ENCODE measurements at places on chromosomes 1 and 21.

DNA sequence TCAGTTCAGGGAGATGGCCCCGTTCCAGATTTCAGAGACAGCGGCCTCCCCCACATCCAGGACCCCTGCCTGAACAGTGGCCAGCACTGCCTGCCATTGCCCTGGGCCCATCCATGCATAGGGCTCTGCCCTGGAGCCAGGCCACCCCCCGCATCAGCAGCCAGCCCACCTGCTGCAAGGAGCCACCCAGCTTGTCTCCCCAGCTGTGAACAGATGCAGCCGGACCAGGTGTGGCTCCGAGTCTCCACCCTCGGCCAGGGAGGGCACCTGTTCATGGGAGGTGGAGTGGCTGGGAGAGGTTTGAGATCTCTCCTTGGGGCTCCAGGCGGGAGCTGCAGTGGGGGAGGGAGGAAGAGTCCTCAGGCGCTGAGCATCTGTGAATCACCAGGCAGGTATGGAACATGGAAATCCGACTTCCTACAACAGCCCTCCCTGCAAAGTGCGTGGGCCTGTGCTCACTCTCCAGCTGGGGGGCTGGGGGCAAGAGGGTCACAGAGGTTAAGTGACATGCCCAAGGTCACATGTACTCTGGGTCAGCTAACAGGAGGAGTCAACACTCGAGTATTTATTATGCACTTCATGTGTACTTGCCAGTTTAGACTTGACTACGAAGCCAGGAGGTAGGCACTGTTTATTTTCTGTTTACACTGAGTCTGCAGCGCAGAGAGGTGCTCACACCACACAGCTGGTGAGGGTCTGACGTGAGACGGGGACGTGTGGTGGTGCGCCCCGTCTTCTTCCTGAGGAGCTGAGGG lies 4.8 kb upstream of the HES5 start:
- no peak for DNase-seq

- no peak for DNase-seq
These were observed 29.6 kb upstream of the SMYD2 start for GRCh38 chr1:214251354-214251753.

- DNase-seq = no peak
These were observed 69.8 kb downstream of the JAK1 start for GRCh38 chr1:64896551-64896950.

- no peak for DNase-seq
These were observed at the start of gene KMO for GRCh38 chr1:241532162-241532531. TSS of gene KMO (plus strand) at chr1:241532378. CDS start at chr1:241532445, 67 bp downstream.

DNA sequence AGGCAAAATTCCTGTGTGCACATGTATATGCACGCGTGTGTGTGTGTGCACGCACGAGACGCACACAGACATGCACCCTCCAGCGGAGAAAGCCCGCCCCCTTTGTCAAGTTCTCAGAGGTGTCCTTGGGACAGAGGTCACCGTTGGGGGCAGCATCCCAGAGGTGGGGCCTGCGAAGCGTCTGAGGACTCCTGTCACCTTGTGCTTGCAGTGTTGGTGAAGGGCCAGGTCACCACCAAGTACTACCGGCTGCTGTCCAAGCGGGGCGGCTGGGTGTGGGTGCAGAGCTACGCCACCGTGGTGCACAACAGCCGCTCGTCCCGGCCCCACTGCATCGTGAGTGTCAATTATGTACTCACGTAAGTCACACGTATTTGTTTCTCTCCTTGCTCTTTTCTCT lies 42.6 kb downstream of the SIM2 start:
- DNase-seq = no peak

DNA sequence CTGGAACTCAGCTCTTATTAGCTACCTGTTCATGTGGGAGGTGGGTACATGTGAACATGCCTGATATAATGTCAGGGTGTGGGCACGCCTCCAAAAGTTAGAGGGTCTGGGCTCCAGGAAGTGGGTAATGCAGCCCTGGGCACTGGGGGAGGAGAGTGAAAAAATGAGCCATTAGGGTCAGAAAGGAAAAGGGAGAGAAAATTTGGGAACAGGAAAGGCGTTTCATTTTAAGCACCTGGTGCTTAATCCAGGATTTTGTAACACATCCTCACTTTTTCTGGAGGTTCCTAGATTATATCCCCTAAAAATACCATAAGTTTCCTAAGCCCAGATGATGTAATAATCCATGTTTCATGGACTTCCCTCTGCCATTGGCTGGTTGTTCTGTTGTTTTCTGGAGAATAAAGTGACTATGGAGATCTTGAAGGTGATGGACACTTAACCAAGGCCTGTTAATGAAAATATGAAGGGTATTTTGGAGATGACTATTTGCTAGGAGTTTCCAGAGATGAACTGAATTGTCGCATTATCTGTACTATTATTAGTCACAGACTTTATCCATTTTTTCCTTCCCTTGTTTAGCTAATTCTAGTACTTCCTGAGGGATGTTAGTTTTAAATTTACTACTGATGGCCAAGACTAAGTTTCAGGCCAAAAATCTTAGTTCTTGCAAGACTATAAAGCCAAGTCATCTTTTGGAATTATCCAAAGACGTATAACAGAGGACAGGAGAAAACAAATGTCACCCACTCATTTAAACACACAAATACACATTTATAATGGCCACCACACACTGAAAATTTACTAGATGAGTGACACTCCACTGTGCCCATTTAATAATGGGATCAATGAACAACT lies 24.4 kb upstream of the TARBP1 start:
- DNase-seq = no peak

DNA sequence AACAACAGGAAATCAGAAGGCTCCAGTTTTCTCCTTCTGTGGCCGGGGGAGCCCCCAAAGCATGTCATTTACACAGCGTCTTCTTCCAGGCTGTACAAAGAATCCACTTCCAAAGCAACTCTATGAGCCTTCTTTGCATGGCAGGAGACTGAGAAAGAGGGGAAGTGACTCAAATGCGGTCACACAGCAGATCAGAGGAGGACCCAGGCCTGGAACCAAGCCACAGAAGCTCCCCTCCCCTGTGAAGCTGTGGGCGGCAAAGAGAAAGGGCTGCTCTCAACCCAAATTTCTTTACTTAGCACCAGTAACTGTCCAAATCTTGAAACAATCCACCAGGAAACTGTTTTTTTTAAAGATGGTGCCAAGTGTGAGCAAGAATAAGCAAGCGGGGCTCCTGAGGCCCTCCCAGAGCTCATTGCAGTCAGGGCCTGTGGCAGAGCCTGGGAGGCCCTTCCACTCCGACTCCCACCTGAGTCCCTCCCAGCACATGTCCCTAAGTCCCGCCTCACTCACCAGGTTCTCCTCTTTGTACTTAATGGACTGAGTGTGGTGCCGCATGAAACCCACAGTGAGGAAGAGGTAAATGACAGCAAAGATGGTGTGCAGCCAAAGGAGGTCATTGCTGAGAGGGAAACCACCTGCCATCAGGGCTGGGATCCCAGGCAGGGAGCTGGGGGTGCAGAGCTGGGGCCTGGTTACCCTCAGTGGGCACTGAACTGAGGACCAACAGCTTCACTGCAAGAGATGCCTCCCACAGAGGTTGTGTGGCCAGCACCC lies 15.9 kb downstream of the TMEM63A start:
- no peak for DNase-seq

GRCh38 chr1:193181985-193182384 lies 4.4 kb downstream of the B3GALT2 start:
- DNase-seq = no peak

- DNase-seq = no peak
These were observed 2.5 kb downstream of the ATP5PF start for GRCh38 chr21:25732091-25732760.

DNA sequence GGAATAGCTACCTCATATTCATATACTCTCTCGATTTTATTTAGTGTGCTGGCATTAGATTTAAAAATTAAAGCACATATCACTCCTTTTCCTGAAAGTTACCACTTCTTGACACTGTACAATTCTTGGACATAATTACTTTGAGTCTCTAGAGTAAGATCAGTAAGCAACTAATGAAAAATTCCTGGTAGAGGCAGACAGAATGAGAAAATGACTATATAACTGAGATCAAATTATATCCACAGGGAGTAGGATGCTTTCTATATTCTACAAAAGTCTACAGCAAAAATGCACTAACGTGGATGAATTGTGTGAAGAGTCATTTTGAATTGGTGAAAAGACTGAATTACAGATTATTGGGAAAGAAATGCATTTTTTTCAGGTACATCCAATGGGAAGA lies 445.7 kb downstream of the PTBP2 start:
- DNase-seq = no peak

GRCh38 chr1:92538048-92538412 lies 51.3 kb upstream of the GFI1 start:
- DNase-seq = peak; percentile 3

DNA sequence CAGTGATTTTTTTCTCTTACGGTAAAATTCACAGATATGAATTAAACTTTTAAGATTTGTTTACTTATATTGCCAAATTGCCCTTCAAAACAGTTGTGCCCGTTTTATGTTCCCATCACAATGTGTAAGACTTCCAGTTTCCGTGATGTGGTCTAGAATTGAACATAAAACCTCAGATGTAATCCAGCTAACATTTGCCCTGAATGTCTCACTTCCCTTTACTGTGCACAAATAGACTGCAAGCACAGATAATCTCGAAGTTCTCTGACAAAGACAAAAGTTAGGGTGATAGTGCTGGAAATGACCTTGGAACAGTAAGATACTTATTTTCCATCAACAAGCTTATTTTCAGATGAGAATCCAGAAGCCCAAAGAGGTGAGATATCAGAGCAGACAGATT lies 177.5 kb downstream of the ZZZ3 start:
- no peak for DNase-seq

DNA sequence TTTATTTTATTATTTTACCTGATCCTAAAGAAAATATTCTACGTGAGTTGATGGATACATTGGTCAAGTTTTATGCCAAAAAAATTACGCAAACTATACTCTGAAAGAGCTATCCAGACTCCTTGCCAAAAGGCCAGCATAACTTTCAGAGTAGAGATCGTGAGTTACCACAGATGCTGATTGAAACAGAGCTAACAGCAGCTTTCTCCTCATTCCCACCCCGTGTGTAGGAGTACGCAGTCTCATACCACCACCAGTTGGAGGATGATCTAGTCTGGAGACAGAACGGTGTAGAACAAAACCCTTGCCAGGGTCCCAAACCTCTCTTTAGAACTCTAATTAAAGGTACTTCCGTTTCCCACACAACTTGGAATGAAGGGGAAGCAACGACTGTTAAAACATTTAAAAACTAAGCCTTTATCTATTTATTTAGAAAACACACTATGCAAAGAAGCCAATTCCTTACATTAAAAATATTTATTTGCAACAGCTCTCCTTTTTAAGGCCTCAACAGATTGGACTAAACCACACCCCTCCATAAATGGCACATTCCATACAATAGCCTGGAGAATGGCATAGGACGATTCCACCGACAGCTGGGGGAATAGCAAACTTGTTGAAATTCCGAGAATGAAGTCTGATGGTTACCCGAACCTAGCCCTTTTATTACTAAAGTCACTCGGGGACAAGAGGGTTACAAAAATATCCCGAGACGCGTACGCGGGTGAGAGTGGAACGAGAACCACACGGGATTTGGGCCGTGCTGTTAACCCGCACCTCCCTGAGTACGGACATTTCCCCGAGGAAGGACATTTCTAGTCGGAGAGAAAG lies 1.4 kb downstream of the NUCKS1 start:
- DNase-seq = peak; percentile 46

DNA sequence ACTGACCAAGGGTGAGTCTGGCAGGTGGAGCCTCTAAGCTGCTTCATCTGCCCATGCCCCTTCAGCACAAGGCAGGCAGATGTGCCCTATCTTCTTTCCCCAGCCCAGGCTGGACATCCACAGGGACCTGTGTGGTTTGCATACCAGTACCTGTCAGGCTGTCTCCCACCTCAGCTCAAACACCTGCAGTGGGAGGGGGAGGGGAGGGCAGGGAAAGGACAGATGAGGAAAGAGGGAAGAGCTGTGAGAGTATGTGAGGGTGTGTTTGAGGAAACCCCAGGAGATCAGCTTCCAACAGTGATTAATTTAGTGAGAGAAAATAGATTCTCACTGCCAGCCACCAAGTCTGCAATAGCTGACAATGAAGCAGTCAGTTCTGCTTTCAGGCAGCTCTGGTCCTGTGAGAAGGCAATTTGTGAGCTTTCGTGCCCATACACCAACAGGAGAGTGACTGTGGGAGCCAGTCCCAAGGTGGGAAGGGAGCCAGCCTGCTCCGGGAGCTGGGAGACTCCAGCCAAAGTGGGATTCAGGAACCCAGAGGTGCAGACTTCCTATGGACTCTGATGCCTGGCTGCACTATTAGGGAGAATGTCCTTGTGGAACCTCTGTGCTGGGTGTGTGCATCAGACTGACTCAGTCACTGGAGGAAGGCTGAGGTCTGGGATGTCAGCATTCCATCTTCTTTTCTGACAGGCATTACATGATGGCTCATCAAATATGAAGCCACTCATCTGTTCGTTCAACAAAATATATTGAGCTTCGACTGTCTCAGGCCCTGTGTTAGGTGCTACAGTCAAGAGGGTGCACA lies 59.7 kb downstream of the TNR start:
- no peak for DNase-seq

GRCh38 chr21:46099476-46099875 lies 1.6 kb downstream of the COL6A2 start:
- DNase-seq = peak; percentile 55

- DNase-seq = peak; percentile 11
These were observed 247.9 kb upstream of the B3GALT2 start for GRCh38 chr1:193434319-193434718.

DNA sequence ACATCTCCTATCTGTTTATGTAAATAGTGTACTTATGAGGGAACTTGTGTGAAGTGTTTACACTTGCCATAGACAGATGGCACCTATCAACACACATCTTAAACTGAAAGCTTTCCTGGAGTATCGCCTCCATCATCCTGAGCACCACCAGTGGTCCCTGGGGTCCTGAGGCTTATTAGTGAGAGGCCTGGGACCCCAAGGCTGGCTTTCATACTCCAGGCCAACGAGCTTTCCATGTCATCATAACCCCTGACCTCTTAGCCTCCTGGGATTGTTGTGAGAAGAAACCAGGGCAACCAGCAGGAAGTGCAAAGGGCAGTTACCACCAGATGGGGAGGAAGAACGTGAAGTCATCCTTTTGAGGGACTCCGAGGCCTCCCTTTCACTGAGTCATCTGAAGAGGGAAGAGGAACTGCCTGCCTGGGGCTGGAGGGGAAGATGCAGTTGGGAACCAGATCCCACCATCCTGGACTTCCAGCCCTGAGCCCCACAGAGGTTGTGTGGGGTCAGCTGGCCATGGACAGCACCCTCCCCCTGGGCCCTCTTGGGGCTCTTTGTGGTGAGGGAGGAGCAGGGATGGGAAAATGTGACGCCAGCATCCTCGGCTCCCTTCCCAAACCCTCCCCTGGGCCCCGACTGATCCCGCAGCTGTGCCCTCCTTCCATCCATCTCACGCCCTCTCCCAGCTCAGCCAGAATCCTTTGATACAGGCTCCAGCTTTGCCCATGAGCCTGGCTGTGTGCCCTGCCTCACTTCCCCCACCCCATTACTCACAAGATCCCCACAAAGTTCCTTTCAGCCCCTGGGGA lies 5.8 kb downstream of the INKA2 start:
- peak; percentile 65 for DNase-seq
